ENCODE measurements at places on chromosomes 3 and 15.

DNA sequence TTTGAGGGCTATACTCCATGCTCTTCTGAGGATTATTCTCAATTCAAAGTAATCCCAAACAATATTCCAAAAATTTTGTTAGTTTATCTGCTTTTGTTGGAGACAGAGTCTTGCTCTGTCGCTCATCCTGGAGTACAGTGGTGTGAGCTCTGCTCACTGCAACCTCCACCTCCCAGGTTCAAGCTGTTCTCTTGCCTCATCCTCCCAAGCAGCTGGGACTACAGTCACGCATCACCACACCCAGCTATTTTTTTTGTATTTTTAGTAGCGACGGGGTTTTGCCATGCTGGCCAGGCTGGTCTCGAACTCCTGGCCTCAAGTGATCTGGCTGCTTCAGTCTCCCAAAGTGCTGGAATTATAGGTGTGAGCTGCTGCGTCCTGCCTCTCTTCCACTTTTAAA lies 39.1 kb downstream of the MEF2A start:
- no peak overlapping the region for H3K4me3 ChIP-seq
- H3K36me3 ChIP-seq: peaks cover 9% of the 10 kb centered on the region
- DNase-seq: no peak
- H3K27ac ChIP-seq: no peak overlapping the region
- H3K4me1 ChIP-seq: no peaks in the 10 kb centered on the region
- no peaks in the 10 kb centered on the region for H3K27me3 ChIP-seq

GRCh38 chr15:100703671-100704070 lies 101.3 kb downstream of the ASB7 start:
- no peak for DNase-seq
- H3K36me3 ChIP-seq: no peaks in the 10 kb centered on the region
- H3K4me3 ChIP-seq: no peak overlapping the region
- no peaks in the 10 kb centered on the region for H3K27me3 ChIP-seq
- peaks cover 26% of the 10 kb centered on the region for H3K4me1 ChIP-seq

DNA sequence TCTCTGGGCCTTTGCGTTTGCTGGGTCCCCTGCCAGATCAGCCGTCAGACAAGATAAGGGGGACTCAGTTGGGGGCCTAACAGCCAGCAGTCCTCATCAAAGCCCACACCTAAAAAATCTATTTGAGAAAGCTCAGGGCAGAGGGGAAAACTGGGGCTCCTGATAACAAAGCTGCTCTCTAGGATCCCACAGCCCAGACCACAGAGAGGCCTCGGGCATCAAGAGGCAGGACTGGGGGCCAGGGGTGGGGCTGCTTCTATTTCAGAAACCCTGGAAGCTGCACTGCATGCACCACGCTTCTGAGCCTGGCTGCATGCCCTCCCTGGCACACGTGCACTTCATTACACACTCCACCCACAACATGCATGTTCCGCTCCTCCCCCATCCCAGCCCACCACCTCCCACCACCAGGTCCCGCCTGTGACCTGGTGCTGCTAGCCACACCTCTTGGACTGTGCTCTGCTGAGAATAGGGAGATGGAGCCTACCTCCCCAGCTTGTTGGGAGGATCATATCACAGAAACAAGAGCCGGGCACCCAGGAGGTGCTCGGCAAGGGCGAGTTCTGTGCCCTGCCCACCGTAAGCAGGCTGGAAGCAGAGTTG lies 26.6 kb downstream of the FBLN2 start:
- peaks cover 14% of the 10 kb centered on the region for H3K27me3 ChIP-seq
- H3K36me3 ChIP-seq: no peaks in the 10 kb centered on the region
- DNase-seq: no peak
- H3K4me3 ChIP-seq: no peak overlapping the region

DNA sequence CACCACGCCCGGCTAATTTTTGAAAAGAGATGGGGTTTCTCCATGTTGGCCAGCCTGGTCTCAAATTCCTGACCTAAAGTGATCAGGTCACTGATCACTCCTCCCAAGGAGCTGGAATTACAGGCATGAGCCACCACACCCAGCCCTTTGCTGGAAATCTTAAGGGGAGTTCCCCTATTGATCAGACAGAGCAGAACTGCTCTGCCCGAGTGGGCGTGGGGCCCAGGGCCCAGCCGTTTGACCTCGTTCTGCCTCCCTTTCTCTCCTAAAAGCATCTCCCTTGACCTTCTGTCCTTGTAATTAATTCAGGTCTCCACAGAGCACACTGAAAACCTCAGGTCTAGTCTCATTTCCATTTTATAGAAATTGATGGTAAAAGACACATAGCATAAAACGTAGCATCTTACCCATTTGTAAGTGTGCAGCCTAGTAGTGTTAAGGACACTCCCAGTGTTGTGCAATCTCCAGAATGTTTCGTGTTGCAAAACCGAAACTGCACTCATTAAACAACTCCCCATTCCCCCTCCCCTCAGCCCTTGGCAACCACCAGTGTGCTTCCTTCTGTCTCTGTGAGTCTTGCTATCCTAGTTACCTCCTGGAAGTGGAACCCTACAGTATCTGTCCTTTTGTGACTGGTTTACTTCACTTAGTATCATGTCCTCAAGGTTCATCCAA lies 89.3 kb downstream of the SLCO3A1 start:
- H3K27ac ChIP-seq: no peak overlapping the region
- DNase-seq: no peak
- no peaks in the 10 kb centered on the region for H3K27me3 ChIP-seq
- no peak overlapping the region for H3K4me3 ChIP-seq
- H3K4me1 ChIP-seq: no peaks in the 10 kb centered on the region
- H3K36me3 ChIP-seq: no peaks in the 10 kb centered on the region

DNA sequence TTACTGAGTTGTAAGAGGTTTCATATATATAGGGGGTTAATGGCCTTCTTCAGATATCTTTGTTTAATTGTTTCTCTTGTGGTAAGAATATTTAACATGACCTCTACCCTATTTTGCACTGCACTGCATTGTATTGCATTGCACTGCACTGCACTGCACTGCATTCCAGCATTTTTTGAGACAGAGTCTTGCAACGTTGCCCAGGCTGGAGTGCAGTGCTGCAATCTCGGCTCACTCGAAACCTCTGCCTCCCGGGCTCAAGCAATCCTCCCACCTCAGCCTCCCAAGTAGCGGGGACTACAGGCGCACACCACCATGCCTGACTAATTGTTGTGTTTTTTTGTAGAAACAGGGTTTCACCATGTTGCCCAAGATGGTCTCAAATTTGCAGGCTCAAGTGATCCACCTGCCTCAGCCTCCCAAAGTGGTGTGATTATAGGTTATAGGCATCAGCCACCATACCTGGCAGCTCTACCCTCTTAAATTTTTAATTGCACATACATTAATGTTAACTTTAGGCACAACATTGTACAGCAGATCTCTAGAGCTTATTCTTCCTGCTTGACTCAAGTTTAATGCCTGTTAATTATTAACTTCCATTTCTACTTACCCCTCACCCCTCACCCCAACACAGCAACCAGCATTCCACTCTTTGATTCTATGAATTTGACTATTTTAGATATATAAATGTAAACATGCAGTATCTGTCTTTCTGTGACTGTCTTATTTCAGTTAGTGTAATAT lies 38.4 kb downstream of the NEDD4 start:
- H3K27me3 ChIP-seq: no peaks in the 10 kb centered on the region
- no peaks in the 10 kb centered on the region for H3K36me3 ChIP-seq
- H3K4me3 ChIP-seq: no peak overlapping the region
- H3K4me1 ChIP-seq: no peaks in the 10 kb centered on the region
- H3K27ac ChIP-seq: no peak overlapping the region
- no peak for DNase-seq

GRCh38 chr15:75923756-75924155 lies 20.1 kb downstream of the FBXO22 start:
- peaks cover 3% of the 10 kb centered on the region for H3K36me3 ChIP-seq
- H3K27ac ChIP-seq: no peak overlapping the region
- H3K27me3 ChIP-seq: no peaks in the 10 kb centered on the region
- no peak for DNase-seq
- H3K4me1 ChIP-seq: no peaks in the 10 kb centered on the region

Measured in SJCRH30 (cell line).